ENCODE measurements at places on chromosomes 7 and 10.
A peak's percentile ranks its signal among the peaks of the same experiment; 100 is the strongest.

- peak; percentile 57 for DNase-seq
Observed at GRCh38 chr10:84511106-84511505, 182.7 kb downstream of the CCSER2 start.

GRCh38 chr10:107474650-107475049 is 310.1 kb upstream of the SORCS1 start:
- no peak for DNase-seq

- DNase-seq: peak; percentile 57
Observed at GRCh38 chr10:98344589-98345038, 70.4 kb downstream of the PYROXD2 start.

- DNase-seq: no peak
Observed at GRCh38 chr7:120998996-120999565, 10.6 kb downstream of the CPED1 start.

GRCh38 chr10:85149766-85150165 is 821.4 kb downstream of the CCSER2 start:
- DNase-seq: no peak

DNA sequence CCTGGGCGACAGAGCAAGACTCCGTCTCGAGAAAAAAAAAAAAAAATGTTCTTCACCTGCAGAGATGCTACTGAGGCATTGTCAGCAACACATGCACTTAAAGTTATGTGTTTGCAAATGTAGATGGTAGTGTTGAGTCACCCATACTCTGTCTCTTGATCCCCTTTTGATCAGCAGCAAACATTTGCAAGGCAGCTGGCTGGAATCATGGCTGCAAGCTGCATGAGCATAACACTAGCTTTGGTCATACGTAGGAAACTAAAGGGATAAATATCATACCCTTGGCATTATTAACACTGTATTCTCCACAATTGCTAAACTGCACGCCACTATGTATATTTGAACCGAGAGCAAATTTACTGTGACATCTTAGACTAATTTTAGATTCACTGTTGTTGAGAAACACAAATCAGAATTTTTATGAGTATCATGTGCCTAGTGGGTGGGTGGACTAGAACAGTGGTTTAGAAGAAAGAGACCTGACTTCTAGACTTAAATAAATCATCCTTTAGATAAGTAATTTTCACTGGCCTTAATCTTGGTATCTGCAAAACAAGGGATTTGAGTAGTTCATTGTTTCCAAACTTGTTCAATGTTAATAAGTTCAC is 229.3 kb upstream of the MEOX2 start:
- DNase-seq: no peak

- no peak for DNase-seq
Observed at GRCh38 chr10:130040817-130041330, 69.8 kb downstream of the C10orf143 start.

GRCh38 chr10:44965651-44966097 is 6.1 kb downstream of the RASSF4 start:
- no peak for DNase-seq

- peak; percentile 51 for DNase-seq
Observed at GRCh38 chr7:92645114-92646061, 55.2 kb upstream of the FAM133B start.

DNA sequence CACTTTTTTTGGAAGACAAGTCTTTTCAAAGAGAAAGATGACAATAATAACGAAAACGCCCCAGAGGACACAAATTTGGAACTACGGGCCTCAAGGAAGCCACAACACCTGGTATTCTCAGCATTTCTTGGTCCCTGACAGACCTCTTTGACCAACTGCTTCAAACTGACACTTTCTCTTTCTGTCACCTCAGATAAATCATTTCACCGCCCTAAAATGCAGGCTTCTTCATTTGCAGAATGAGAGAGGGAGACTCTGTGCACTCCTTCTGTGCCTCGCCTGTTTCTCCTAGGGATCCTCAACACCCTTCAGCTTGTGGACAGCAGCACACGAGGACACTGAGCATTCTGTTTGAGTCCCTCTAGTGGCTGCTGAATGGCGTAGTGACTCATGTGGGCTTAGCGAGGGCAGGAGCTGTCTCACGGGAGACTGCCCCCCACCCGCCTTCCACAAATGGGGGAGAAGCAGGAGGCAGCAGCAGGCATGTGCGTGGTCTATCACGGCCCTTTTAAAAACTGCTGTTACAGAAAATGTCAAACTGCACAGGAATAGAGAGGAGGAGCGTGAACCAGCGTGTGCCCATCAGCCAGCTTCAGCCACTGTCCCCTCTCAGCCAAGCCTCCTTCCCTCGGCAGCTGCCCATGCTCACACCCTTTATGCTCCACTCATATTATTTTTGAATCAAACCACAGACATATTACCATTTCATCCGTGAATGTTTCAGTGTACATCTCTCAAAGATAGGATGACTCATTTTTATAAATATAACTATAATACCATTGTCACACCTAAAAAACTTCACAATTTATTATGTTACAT is 41.4 kb downstream of the GSDME start:
- DNase-seq: peak; percentile 68

- DNase-seq: peak; percentile 45
Observed at GRCh38 chr7:70696201-70696754, 435.7 kb upstream of the GALNT17 start.

DNA sequence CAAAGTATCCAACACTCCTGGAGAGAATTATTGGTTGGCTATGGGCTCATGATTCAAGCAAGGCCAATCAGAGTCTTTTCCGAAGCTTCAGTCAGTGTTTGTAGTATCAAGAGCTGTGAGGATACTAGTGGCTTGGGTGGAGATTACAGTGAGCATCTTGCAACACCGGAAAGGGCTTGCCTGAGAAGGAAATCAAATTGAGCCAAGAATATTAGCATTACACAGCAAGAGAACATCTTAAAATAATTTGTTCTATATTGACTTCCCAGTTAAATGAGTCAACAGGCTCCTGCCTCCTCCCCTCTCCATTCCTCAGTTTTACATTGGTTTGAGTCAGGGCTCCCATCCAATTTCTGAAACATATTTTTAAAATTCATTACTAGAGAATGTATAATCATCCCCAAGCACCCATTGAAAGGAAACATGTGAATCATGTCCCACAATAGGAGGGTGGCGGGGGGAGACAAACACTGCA is 127.4 kb downstream of the ELAPOR2 start:
- DNase-seq: peak; percentile 95

DNA sequence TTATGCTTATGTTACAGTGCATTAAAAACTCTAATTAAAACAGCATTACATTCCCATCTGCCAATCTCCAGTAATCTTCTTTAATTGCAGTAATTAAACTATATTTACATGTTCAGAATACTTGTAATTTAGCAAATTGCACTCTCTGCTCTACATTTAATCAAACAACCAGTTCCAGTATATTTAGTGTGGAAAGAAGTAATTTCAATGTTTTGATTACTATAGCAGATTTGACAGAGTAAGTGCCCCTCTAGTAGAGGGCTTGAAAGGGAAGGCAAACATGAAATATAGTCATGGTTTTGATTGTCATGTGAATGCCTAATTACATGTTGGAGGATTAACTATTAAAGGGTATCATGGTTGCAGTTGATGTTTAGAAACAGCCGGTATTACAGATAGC is 739.7 kb downstream of the AUTS2 start:
- DNase-seq: no peak

- no peak for DNase-seq
Observed at GRCh38 chr7:151732834-151733592, 143.9 kb downstream of the PRKAG2 start.

GRCh38 chr10:103583871-103584215 is 90.3 kb downstream of the NEURL1 start:
- DNase-seq: no peak

DNA sequence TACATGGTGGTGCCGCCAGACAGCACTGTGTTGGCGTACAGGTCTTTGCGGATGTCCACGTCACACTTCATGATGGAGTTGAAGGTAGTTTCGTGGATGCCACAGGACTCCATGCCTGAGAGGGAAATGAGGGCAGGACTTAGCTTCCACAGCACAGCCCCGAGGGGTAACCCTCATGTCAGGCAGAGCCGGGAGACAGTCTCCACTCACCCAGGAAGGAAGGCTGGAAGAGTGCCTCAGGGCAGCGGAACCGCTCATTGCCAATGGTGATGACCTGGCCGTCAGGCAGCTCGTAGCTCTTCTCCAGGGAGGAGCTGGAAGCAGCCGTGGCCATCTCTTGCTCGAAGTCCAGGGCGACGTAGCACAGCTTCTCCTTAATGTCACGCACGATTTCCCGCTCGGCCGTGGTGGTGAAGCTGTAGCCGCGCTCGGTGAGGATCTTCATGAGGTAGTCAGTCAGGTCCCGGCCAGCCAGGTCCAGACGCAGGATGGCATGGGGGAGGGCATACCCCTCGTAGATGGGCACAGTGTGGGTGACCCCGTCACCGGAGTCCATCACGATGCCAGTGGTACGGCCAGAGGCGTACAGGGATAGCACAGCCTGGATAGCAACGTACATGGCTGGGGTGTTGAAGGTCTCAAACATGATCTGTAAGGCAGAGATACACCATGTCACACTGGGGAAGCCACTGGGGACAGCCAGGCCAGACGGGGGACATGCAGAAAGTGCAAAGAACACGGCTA is 104.6 kb upstream of the TNRC18 start:
- DNase-seq: peak; percentile 48

DNA sequence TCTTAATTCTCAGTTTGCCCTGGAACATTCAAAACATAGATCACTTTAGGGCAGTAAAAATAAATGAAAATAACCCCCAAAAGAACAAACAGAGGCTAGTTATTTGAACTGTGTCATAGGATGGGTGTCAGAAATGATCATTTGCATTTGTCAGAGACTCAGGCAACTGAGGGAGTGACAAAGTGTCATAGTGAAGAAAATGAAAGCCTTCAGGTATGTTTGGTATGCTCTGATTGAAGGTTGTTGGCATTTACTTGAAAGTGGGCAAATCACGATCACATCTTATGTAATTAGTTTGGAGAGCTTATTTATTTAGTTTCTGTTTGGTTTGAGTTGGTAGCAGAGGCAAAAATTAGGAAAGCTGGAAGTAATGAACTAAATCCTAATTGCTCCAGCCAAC is 880.9 kb downstream of the ANKRD7 start:
- DNase-seq: no peak

- no peak for DNase-seq
Observed at GRCh38 chr10:92894081-92894655, 45.8 kb downstream of the EXOC6 start.

DNA sequence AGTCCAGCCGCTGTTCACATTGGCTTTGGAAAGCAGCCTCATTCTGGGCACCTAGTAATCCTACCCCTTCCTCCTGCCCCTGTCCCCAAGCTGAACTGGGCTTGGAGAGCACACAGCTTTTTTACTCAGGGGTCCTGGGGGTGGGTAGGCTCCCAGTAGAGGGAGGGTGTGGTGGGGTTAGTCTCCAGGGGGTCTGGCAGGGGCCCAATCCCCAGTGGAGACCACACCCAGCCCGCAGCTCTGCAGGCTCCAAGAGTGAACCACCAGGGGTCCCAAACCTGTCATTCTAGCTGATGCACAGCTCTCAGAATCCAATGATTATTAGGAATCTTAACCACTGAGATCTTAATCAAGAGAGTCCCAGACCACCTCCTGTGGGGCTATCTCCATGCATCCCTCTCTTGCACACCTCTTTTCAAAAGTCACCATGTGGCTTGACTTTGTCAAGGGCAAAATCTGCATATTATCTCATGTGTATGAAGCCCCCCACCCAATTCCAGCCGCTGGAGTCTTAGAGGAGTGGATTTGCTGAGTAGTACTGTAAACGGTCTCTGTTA is 2.7 kb downstream of the HOXA11 start:
- DNase-seq: no peak

GRCh38 chr10:100065084-100065660 is 16.5 kb downstream of the CPN1 start:
- no peak for DNase-seq

GRCh38 chr10:121611393-121612159 is 13.3 kb upstream of the FGFR2 start:
- DNase-seq: no peak

DNA sequence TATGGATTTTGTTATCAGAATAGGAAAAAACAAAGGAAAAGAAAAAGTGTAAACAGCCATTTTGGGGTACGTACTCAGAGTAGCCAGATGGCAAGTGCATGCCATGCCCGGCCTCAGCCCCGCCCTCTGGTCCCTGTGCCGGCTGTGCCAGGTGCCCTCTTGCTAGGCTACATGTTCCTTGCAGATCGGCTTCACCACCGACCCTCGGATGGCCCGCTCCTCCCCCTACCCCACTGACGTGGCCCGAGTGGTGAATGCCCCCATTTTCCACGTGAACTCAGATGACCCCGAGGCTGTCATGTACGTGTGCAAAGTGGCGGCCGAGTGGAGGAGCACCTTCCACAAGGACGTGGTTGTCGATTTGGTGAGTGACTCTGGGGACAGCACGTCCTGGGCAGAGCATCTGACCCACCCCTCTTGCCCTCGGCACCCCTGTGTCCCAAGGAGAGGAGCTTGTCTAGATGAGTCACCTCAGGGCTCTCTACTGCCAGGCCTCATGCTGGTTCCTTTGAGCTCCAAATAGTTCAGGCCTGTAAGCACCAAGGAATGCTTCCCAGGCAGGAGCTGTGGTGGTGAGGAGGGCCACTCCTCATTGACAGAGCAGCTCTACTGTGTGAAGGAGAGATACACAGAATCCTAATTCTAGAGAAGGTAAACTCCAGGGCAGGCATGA is 54.9 kb upstream of the ZMIZ2 start:
- peak; percentile 85 for DNase-seq

- no peak for DNase-seq
Observed at GRCh38 chr7:22173685-22174573, 183.0 kb downstream of the RAPGEF5 start.

DNA sequence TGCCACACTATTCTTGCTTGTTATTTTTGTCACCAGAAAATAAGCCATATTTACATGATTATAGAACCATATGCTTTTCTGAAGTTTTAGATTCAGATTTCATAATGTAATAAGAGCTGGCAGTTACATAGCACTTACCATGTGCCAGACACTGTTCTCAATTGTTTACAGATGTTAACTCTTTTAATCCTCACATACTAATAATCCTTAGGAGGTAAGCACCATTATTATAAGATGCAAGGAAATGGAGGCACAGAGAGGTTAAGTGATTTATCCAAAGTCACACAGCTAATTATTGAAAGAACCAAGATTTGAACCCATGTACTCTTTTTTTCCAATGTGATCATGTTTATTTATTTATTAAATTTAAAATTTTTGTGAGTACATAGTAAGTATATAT is 57.2 kb downstream of the CREB5 start:
- no peak for DNase-seq

GRCh38 chr10:12796401-12797160 is 204.9 kb downstream of the CCDC3 start:
- DNase-seq: no peak

GRCh38 chr7:107641676-107642075 is 19.0 kb upstream of the SLC26A4 start:
- DNase-seq: no peak
